HuH-7.5 (cell line): ENCODE measurements at places on chromosomes 7 and 10.

DNA sequence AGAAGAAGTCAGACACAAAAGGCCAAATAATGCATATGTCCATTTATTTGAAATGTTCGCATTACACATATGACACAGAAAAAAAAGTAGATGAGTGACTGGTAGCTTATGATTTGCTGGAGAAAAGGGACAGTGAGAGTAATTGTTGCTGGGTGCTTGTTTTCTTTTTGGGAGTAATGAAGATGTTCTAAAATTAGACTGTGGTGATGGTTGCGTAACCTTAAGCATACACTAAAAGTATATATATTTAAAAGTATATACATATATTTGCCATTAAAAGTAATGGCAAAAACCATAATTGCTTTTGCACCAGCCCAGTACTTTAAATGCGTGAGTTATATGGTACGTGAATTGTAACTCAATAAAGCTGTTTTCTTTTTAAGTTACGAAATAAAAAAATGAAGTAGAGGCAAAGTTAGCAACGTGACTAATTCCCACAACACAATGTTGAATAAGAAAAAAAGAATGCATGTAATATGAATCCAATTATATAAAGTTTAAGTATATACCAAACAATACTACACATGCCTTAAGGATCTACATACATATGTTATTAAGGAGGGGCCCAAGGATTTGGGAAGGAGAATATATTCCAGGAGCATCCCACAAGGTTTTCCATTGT, 360.4 kb upstream of the CELF2 start:
- DNase-seq, result no peak

DNA sequence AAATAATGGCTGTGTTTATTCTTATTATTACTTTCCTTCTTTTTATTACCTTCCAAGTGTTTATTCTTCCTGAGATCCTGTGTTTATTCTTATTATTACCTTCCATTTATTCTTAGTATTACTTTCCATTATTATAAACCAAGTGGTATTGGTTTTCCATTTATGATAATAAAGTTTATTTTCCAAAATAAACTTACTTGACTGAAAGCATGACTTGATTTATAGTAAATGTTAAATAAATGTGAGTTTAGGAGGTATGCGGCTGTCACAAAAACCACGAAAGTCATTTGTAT, 20.2 kb downstream of the WIPF3 start:
- no peak for DNase-seq

DNA sequence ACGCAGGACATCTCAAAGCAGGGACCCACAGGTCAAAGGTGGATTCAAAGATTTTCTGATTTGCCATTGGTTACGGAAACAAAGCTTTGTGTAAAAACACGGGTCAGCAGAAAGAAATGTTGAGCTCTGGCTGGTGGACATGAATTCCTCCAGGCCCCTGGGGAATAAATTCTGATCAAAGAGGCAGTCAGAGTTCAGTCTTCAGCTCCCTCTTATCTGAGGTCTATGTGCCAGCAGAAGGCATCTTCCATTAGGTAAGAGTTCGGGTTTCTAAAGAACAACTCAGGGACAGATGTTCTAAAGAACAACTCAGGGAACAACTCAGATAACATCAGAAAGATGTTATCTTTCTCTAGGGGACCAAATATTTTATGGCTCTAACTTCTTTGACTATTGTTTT, 64.9 kb upstream of the PALS2 start:
- DNase-seq, result no peak

DNA sequence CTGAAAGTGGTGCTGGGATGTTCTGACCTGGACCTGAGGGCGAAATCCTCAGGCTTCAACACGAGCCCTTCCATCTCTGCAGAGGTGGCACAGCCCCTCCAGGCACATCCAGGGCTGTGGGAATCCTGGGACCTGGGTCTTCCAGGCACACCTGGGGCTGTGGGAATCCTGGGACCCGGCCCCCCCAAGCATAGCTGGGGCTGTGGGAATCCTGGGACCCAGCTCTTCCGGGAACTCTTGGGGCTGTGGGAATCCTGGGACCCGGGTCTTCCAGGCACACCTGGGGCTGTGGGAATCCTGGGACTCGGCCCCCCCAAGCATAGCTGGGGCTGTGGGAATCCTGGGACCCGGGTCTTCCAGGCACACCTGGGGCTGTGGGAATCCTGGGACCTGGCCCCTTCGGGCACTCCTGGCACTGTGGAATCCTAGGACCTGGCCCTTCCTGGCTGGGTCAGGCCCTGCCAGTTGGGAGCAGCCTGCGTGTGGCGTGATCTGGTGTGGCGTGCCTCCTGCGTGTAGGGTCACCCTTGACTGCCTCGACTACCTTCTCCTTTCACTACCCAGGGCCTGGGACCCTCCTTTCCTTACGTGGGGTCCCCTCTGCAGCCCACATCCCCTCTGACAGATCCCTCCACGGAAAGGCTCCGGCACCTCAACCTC, 124.0 kb downstream of the WDR37 start:
- DNase-seq, result no peak

DNA sequence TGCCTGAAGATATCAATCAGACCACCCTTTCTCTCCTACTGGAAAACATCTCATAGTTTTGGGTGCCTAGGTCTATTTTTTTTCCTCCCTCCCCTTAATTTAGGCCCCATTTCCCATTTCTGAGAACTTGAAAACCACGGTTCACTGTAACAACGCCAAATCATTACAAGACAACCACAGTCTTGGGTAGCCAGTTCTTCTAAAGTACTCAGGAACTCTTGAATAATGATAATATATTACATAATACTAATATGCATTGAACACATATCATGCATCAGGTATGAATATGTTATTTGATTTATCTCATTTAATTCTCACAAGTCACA, 185.1 kb upstream of the ADO start:
- DNase-seq, result no peak

- DNase-seq, result no peak
These were observed 143.2 kb downstream of the PRKG1 start for GRCh38 chr10:51217505-51217904.

GRCh38 chr7:90966346-90966745, 297.9 kb upstream of the FZD1 start:
- DNase-seq, result no peak

DNA sequence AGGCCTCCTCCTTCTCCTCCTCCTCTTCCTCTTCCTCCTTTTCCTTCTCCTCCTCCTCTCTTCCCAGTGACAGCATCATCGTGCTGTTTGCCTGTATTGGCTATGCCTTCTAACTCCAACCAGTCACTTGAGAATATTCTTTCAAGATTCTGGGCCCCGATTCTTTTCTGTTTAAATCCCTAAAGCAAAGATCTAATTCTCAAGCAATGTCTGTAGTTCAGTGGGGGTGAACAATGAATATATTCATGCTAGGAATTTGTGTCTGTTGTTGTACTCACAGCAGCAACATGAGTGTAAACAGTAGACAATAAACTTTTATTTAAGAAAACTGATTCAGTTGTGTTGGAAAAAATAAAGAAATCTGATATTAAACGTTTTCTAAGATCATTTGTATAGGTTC, 30.7 kb downstream of the NUDT5 start:
- no peak for DNase-seq
